Upper lobe of right lung (tissue), 1 donor: ENCODE measurements at places on chromosomes 16 and 17. TPM values are rescaled to one million over a fixed set of nuclear protein-coding genes. Genes with fewer than 3 reads are reported as not detected.

Gene CD300H
- total RNA-seq, result not detected

Gene OTOP3
- total RNA-seq, result not detected

DNA sequence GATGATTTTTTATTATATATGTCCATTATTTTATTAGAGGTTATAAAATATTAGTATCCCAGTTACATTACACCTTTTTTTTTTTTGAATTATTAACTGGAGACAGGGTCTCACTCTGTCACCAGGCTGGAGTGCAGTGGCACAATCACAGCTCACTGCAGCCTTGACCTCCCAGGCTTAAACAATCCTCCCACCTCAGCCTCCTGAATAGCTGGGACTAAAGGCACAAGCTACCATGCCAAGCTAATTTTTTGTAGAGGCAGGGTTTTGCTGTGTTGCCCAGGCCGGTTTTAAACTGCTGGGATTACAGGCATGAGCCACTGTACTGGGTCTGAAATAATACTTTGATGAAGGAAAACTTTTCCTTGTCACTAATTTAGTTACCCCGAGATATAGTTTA lies 63.6 kb downstream of the VMP1 start:
- no peak overlapping the region for H3K27ac ChIP-seq
- H3K4me3 ChIP-seq, result no peak overlapping the region
- no peaks in the 10 kb centered on the region for H3K27me3 ChIP-seq
- H3K36me3 ChIP-seq, result peaks cover 27% of the 10 kb centered on the region
- peaks cover 8% of the 10 kb centered on the region for H3K4me1 ChIP-seq
- DNase-seq, result no peak

Gene MT3
- total RNA-seq, result not detected

- no peak overlapping the region for H3K27ac ChIP-seq
- DNase-seq, result no peak
- no peak overlapping the region for H3K4me3 ChIP-seq
Measured at GRCh38 chr16:83343935-83344366, 463.8 kb upstream of the HSBP1 start.

DNA sequence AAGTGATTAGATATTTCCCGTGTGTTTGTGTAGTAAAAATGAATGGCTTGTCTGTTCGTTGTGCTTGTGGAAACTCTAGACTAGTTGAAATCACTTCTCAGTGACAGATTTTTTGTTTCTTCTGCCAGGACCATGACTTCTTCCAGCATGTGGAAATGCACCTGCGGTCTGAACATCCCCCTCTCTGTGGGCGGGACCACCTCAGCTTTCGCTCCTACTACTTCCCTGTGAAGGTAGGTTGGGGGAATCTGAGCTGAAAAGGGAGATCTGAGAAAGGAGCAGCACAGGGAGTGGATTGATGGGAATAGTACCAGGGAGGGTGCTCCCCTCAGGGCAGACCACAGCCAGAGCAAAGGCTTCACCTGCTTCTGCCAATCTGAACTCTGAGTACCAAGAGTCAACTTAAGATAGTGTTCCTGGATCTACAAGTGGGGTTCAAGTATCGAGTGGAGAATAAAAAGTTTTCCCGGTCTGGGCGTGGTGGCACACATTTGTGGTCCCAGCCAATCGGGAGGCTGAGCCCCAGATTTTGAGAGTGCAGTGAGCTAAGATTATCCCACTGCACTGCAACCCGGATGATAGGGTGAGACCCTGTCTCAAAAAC lies 47.5 kb downstream of the SF3B3 start:
- no peak overlapping the region for H3K4me3 ChIP-seq
- peak overlapping the region; percentile 30 for H3K27ac ChIP-seq
- H3K36me3 ChIP-seq, result peaks cover 70% of the 10 kb centered on the region
- DNase-seq, result no peak
- H3K27me3 ChIP-seq, result no peaks in the 10 kb centered on the region

Gene HS3ST3A1
- total RNA-seq, result 0.93 TPM

DNA sequence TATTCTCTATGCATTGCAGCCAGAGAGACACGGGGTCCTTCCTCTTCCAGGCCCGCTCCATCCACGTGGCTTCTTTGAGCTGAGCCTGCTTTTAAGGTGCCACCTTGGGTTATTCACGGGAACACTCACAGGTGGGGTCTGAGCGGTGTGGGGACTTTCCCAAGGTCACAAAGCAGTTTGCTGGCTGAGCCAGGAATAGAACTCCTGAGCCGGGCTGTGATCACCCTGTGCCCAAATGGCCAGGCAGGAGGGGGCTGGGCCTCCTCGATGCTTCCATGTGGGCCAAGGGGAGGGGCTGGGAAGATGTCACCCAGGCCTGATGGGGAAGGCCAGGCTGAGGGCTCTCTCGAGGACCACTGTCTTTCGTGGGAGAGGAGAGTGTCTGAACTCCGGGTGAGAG lies 13.0 kb upstream of the GSE1 start:
- DNase-seq, result no peak
- H3K4me1 ChIP-seq, result peaks cover 7% of the 10 kb centered on the region
- no peaks in the 10 kb centered on the region for H3K27me3 ChIP-seq
- H3K36me3 ChIP-seq, result no peaks in the 10 kb centered on the region
- H3K4me3 ChIP-seq, result no peak overlapping the region

GRCh38 chr17:45135978-45136791 lies 698 bp downstream of the ACBD4 start:
- H3K4me1 ChIP-seq, result peaks cover 18% of the 10 kb centered on the region
- no peaks in the 10 kb centered on the region for H3K36me3 ChIP-seq
- DNase-seq, result peak; percentile 66
- H3K4me3 ChIP-seq, result peak overlapping the region; percentile 89
- peak overlapping the region; percentile 86 for H3K27ac ChIP-seq

GRCh38 chr16:86575754-86576557 lies 2.4 kb upstream of the FOXL1 start:
- H3K4me3 ChIP-seq, result peak overlapping the region; percentile 39
- H3K4me1 ChIP-seq, result peaks cover 11% of the 10 kb centered on the region
- H3K36me3 ChIP-seq, result no peaks in the 10 kb centered on the region
- no peak for DNase-seq

DNA sequence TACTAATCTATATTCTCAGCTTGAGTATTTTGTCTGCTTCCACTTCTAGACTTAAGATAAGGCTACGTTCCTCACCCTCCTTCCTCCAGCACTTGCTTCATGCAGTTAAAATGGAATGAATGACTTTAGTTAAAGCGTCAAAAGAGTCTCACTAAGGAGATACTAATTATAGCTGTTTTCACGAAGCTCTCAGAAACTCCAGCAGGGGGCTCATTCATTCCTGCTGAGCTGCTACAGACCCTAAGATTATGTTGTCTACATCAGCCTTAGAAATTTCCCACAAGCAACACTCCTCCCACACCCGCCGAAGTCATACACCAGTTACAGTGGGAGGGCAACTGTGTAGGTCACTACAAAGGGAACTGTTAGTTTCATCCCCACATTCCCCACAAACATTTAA lies 57.0 kb upstream of the KIFC3 start:
- no peak for DNase-seq
- no peaks in the 10 kb centered on the region for H3K36me3 ChIP-seq
- no peak overlapping the region for H3K4me3 ChIP-seq
- no peaks in the 10 kb centered on the region for H3K4me1 ChIP-seq
- H3K27me3 ChIP-seq, result no peaks in the 10 kb centered on the region

DNA sequence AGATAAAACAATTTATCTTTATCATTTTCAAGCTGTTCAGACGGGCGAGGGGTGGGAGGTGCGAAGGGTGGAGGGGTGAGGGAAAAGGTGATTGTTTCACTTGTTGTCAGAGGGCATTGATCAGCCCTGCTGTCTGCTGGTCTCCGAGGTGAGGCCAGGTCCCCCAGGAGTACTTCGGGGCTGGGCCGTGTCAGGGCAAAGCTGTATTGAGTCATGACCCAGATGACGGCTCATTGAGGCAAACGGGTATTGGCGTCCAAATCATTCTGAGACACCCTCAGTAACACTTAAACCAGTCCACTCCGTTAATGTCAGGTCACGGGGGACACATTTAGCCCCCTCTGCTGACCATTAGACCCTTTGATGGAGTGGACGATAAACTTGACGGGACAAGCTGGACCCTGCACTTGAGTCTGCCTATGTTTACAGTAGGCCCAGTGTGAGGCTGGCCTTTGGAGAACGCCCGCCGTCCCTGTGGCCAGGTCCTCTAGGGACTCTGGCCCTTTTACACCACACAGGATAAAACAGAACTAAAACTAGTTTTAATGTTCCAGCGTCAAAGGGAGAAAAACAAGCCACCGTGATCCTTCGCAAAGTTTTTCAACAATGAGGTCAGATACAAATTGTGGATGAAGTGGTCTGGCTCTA lies 502.2 kb upstream of the ZFHX3 start:
- H3K36me3 ChIP-seq, result no peaks in the 10 kb centered on the region
- peaks cover 38% of the 10 kb centered on the region for H3K27me3 ChIP-seq
- DNase-seq, result no peak
- H3K4me3 ChIP-seq, result no peak overlapping the region
- H3K4me1 ChIP-seq, result no peaks in the 10 kb centered on the region
- H3K27ac ChIP-seq, result no peak overlapping the region

GRCh38 chr17:67994817-67995569 lies 1.3 kb downstream of the C17orf58 start:
- DNase-seq, result no peak
- H3K27me3 ChIP-seq, result no peaks in the 10 kb centered on the region
- peaks cover 16% of the 10 kb centered on the region for H3K4me1 ChIP-seq
- peak overlapping the region; percentile 40 for H3K27ac ChIP-seq
- H3K4me3 ChIP-seq, result peak overlapping the region; percentile 61

- no peaks in the 10 kb centered on the region for H3K36me3 ChIP-seq
- H3K27me3 ChIP-seq, result peaks cover 10% of the 10 kb centered on the region
- DNase-seq, result no peak
- no peaks in the 10 kb centered on the region for H3K4me1 ChIP-seq
- H3K27ac ChIP-seq, result no peak overlapping the region
Measured at GRCh38 chr17:13118311-13118710, 100.5 kb upstream of the ELAC2 start.

GRCh38 chr16:74608381-74608780 lies 1.5 kb upstream of the GLG1 start:
- no peak overlapping the region for H3K4me3 ChIP-seq
- peak; percentile 5 for DNase-seq
- no peaks in the 10 kb centered on the region for H3K27me3 ChIP-seq
- peaks cover 22% of the 10 kb centered on the region for H3K4me1 ChIP-seq
- no peak overlapping the region for H3K27ac ChIP-seq

DNA sequence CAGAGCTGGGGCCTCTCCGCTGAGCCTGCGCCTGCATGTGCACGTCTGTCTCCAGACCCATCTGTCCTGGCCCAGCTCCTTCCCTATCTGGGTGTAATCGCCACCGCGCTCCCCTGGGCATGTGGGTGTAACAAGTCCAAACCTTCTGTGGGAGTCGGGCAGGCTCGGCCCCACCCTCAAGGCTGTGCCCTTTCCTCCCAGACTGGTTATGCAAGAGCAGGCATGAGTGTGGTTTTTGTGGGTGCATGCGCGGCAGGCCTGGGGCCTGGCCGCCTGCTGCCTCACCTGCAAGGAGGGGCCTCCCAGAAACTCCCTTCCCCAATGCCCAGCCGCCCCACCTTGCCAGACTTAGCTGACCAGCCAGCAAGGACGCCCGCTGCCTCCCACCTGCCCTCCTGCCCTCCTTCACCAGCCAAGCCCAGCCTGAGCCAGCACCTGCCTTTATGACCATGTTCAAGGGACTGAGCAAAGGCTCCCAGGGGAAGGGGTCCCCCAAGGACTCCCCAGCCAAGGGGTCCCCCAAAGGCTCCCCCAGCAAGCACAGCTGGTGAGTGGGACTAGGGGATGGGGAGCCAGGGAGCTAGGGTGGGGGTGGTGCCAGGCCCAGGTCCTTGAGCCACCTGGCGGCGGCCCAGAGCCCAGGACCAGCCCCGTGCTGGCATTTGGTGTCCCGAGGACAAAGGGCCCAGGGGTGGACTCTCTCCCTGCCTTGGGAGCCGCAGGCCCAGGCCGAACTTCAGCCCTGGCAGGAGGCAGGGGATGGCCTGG lies at the start of gene EVPLL:
Gene EVPLL (plus strand): TSS at position 342 of the 768 bp plus-strand sequence. CDS start 3,160 bp downstream, outside the sequence.
- H3K4me3 ChIP-seq, result peak within 1 kb of the TSS; percentile 16
- H3K36me3 ChIP-seq, result no peaks in the 10 kb centered on the region
- H3K27me3 ChIP-seq, result peaks cover 4% of the 10 kb centered on the region

GRCh38 chr16:4654011-4654963 lies 29.7 kb downstream of the MGRN1 start:
- DNase-seq, result peak; percentile 90
- peaks cover 83% of the 10 kb centered on the region for H3K36me3 ChIP-seq
- H3K27me3 ChIP-seq, result no peaks in the 10 kb centered on the region
- peaks cover 29% of the 10 kb centered on the region for H3K4me1 ChIP-seq

DNA sequence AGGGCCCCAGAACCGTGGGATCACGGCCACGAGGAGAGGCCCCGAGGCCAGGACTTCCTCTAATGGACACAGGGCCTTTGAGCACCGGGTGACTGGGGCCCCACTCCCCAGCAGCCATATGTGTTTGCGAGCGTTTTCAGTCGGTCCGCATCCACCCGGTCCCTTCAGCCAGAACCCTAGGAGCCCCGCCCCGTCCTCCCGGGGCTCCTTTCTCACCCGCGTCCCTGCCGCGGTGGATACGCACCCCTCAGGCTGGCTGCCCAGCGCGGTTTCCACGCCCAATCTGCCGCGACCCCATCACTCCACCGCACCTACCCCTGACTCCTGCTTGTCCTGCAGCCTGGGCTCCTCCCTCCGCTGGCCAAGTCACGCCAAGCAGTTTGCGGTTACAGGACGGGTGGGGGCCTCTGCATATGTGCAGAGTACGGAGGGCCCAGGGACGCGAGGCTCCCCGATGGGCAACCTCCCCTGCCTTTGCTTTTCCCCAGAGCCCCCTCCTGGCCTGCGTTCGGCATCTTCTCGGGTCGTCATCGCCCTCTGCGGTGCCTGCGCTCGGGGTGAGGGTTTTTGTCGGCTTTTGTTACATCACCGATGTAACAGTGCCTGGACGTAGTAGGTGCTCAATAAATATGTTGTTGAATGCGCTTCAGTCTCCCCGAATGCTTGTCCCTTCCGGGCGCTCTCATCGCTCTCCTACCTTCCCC lies 1.0 kb upstream of the TTYH2 start:
- no peak for DNase-seq
- peak overlapping the region; percentile 71 for H3K4me3 ChIP-seq
- peaks cover 36% of the 10 kb centered on the region for H3K4me1 ChIP-seq
- H3K36me3 ChIP-seq, result peaks cover 36% of the 10 kb centered on the region
- no peaks in the 10 kb centered on the region for H3K27me3 ChIP-seq

GRCh38 chr16:10036956-10037355 lies 145.3 kb downstream of the GRIN2A start:
- H3K27ac ChIP-seq, result no peak overlapping the region
- H3K4me1 ChIP-seq, result no peaks in the 10 kb centered on the region
- H3K36me3 ChIP-seq, result no peaks in the 10 kb centered on the region
- peaks cover 3% of the 10 kb centered on the region for H3K27me3 ChIP-seq

GRCh38 chr16:60905811-60906210 lies 1130.4 kb downstream of the CDH8 start:
- no peaks in the 10 kb centered on the region for H3K27me3 ChIP-seq
- no peak overlapping the region for H3K4me3 ChIP-seq
- no peaks in the 10 kb centered on the region for H3K4me1 ChIP-seq
- no peak for DNase-seq
- no peak overlapping the region for H3K27ac ChIP-seq
- H3K36me3 ChIP-seq, result no peaks in the 10 kb centered on the region

Gene AATK
- 72.5 TPM for total RNA-seq

GRCh38 chr17:48492401-48493298 lies 38.2 kb downstream of the HOXB1 start:
- H3K4me1 ChIP-seq, result peaks cover 8% of the 10 kb centered on the region
- H3K27me3 ChIP-seq, result peaks cover 10% of the 10 kb centered on the region
- no peaks in the 10 kb centered on the region for H3K36me3 ChIP-seq
- no peak overlapping the region for H3K27ac ChIP-seq
- peak overlapping the region; percentile 25 for H3K4me3 ChIP-seq

- H3K4me1 ChIP-seq, result no peaks in the 10 kb centered on the region
- H3K27me3 ChIP-seq, result peaks cover 5% of the 10 kb centered on the region
- no peaks in the 10 kb centered on the region for H3K36me3 ChIP-seq
- no peak overlapping the region for H3K4me3 ChIP-seq
- no peak for DNase-seq
Measured at GRCh38 chr17:31427684-31428083, 36.2 kb downstream of the RAB11FIP4 start.
